Adrenal gland (tissue), 19 donors: ENCODE measurements at places on chromosomes 7 and 10. TPM values are rescaled to one million over a fixed set of nuclear protein-coding genes. Genes with fewer than 3 reads are reported as not detected.

Gene NPFFR1
- total RNA-seq = not detected

Gene PLXDC2
- 88.7 TPM for total RNA-seq

Gene CRPPA
- 0.79 TPM for total RNA-seq

Gene FBXO24
- not detected for total RNA-seq

Gene SLC26A4
- 0.06 TPM for total RNA-seq

Gene MRLN
- not detected for total RNA-seq

DNA sequence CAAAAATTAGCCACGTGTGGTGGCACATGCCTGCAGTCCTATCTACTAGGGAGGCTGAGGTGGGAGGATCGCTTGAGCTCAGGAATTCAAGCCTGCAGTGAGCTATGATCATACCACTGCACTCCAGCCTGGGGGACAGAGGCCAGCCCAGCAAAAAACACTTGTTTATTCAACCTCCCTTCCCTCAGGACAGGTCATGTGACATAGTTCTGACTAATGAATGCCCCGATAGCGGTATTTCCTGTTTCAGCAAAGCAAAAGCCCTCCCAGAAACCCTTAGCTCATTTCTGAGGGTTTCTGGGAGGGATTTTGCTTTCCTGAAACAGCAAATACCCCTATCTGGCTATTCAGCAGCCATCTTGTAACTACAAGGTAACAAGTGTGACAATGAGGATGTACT, 157.1 kb downstream of the GATA3 start:
- no peak for DNase-seq

GRCh38 chr10:119893074-119893473, 544 bp downstream of the SEC23IP start:
- DNase-seq = no peak

GRCh38 chr7:129522088-129522970, 20.0 kb downstream of the SMKR1 start:
- no peak for DNase-seq

DNA sequence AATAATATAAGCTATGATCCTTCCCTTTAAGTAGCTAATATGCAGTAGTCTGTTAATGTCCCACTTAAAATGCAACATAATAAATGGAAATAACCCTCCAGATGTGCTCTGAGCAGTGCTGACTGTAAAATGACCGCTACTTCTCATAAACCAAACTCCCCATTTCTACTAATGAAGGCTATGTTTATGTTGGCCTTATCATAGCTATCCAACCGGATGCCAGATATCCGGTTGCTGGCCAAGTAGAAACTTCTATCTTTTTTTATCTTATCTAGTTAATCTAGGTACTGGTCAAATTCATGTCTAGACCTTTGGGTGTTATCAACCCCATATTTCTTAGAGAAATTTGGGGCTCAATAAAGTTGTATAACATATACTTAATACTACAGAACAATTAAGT, 56.6 kb downstream of the CHRM2 start:
- DNase-seq = no peak
